ENCODE measurements at places on chromosomes 12 and 14.
A peak's percentile ranks its signal among the peaks of the same experiment; 100 is the strongest.

DNA sequence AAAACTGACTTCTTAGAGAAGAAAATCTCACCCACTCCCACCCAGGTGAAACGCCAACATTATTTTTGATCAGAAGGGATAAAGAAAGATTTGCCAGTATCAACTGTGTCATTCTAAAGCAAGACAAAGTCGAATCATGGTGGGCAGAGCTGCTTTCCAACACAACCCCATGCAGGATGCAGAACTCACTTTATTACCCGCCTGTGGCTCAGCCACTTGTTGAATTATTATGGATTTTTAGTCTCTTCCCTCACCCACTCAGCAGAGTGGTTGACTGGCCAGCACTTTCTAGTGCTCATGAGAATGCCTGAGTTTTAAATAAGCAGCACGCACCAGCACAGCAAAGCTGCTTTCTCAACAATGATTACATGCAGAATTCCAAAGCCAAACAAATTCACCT is 32.1 kb downstream of the CRACR2A start:
- no peak for DNase-seq

DNA sequence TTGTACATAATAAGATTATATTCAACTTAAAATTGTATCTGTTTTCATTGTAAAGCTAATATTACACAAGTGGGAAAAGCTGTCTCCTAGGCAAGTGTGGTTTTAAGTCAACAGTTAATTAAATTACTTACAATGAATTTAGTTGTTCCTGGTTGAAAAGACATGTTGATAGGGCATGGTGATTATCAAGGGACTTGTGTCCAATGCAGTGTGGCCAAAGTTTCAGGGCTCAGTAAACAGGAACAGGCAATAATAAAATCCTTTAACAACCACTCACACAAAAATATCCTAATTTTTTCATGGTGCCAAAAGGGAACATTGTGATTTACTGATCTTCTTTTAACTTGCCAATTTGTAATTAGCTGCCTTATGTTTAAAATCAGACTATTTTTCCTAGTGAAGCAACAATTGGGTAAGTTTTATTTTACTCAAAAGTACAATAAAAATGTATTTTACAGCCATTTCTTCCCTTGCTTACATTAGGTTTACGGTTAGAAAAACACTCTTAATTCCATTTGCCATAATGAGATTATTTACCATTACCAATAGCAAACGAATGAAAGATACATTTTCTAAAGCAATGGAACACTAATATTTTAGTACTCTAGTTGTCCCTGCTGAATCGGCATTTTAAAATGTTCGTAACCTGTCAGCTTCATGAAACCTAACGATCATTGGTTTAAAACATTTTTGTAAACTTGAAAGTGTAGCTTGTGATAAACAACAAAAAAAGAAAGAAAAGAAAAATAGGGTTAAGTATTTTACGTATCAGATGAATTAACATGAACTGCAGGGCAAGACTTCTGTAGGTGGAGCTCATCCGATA is 1.8 kb upstream of the WNK1 start:
- DNase-seq = no peak

DNA sequence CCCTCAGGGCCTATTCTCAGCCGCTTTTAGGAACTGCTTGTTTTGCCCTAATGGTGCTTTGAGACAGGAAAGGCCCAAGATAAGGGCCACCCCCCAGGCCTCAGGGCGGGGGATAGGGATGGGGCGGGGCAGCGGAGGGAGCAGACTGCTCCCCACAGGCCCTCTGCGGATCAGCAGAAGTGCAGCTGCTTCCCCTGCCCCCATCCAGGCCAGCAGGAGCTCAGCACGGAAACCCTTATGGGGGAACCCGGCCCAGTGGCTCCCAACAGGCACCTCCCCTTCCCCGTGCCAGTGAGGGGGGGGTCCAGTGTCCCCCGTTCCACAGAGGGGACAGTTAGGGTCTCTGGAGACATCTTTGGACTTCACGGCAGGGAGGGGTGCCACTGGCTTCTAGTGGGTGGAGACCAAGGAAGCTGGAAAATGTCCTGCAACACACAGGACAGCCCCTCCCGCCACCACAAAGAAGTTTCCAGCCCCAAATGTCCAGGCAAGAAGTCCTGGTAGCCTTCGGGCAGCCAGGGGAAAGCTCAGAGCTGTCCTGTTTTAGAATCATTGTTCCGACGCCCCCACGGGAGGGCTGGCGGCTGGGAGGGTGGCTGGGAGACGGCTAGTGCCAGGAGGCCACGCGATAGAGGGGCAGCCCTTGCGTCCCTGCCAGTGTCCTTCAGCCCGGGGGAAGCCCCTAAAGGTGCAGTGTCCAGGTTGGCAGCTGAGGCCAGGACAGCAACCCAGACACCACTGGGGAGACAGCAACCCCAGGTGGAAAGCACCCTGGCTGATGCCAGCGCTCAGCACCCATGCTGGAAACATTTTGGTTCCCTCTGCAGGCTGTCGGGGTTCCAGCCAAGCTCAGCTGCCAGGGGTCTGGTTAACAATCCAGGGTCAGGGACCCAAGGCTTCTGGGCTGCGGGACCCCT is 10.4 kb upstream of the GPR132 start:
- no peak for DNase-seq

DNA sequence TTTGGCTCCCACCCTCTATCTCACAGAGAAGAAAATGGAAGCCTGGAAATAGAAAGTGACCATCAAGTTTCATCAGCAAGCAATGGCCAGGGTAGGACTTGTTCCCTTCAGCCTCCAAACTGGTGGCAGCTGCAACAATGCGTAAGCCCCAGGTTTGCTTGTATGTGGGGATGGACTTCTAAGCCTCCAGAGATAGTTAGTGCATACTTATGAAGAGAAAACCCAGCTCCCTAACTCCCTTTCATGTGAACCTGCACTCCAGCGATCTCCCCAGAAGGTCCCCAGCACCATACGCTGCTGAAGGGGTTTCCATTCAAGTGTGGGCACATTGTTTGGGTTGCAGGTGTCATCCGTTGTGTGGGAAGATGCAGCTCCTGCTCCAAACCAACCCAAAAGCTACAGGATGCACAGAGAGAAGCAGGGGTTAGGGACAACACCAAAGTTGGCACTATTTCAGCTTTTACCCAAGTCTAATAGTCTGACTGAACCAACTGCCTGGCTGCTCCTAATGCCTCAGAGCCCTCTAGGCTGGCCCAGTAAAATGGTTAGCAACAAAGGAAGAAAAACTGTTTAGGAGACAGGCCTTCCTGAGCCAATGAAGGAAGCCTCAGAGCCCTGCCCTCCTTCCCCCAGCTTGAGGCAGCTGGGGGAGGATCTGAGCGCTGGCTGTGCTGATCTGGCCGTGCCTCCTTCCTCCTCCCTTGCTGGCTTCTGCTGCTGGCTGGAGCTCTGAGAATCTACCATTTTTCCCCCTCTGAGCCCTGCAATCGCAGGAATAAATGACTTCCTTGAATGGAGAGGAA is 12.3 kb downstream of the ZFP36L1 start:
- DNase-seq = peak; percentile 13

- DNase-seq = no peak
Observed at GRCh38 chr12:9740106-9740750, 7.3 kb upstream of the CLECL1 start.

GRCh38 chr14:68513838-68514607 is 278.8 kb downstream of the ZFP36L1 start:
- DNase-seq = no peak

DNA sequence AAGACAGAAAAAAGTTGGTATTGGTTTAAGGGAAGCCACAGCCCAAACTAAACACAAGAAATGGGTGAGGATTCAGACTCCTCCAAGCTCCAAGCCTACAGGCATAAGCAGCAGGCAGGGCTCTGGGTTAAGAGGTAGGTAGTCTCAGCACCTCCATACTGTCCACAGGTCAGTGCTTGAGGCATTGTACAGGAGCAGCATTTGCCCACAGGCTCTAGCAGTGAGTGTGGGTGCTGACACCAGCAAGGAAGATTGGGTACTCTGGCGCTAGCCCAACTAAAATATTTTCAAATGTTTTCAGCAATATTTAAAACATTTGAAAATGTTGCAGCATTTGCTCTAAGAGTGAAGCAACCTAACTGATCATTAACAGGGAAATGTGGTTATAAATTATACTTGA is 33.1 kb downstream of the FERMT2 start:
- DNase-seq = no peak

DNA sequence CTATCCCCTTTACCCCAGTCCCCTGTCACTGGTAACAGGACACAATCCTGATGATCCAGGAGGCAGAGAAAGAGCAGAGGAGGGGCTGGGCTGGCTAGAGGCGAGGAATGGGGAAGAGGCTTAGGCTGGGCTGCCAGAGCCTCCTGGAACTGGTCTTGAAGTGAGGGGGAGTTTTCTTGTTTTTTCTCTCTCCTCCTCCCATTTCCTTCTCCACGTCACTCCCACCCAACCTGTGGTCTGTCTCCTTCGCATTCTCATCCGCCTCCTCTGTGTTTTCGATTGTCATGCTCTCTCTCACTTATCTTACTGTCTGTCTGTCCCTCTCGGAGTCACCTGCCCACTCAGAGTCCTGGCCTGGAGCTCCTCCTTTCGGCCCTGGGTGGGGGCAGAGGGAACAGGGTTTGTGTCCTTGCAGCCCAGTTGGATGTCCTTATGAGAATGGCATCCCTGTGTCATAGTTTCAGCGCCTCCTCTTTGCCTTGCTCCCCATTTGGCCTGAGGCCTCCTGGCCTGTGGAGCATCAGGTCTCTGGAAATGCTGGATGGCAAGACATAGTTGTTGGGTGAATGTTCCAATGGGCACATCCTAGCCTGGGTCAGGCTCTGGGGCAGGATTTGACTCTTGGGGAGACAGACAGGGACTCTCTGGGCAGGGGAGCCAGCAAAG is 3.4 kb upstream of the KRT80 start:
- no peak for DNase-seq

GRCh38 chr12:117680312-117680711 is 288.5 kb downstream of the KSR2 start:
- no peak for DNase-seq

DNA sequence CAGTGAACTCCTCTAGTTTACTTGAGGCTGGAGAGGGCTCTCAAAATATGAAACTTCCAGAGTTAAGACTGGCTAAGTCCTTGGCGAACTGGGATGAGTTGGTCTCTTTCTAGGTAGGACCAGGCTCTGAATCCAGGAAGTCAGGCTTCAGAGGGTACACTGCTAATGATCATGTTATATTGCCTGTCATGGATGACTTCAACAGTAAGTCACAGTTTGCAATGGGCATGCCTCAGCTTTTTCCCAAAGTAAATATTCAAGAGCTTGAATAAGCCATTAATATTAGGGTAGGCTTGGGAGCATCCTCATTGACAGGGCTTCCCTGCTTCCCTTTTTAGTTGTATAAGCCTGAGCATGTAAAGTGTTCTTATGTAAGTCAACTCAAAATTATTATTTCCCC is 61.7 kb upstream of the PTHLH start:
- DNase-seq = no peak

- DNase-seq = no peak
Observed at GRCh38 chr14:97074856-97075255, 277.7 kb downstream of the VRK1 start.

GRCh38 chr14:101076451-101077198 is 173.1 kb upstream of the RTL1 start:
- DNase-seq = no peak

DNA sequence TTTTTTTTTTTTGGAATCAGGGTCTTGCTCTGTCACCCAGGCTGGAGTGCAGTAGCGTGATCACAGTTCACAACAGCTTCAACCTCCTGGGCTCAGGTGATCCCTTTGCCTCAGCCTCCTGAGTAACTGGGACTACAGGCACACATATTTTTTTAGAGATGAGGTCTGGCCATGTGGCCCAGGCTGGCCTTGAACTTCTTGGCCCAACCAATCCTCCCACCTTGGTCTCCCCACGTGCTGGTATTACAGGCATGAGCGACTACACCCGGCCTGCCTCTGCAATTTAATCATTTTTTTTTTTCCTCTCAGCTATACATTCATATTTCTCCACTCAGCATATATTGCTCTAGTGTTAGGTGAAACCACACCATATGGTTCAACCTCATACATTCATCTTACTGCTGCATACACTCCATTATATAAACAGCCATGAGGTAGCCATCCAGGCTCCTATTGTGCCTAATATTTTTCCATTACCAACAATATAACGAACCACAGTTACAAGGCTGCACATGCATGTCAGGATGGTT is 7.1 kb downstream of the STX2 start:
- no peak for DNase-seq

- no peak for DNase-seq
Observed at GRCh38 chr14:100223332-100224201, 15.4 kb upstream of the YY1 start.

- no peak for DNase-seq
Observed at GRCh38 chr12:121577443-121578180, 3.2 kb downstream of the KDM2B start.

- no peak for DNase-seq
Observed at GRCh38 chr14:99033951-99034350, 238.0 kb downstream of the BCL11B start.

GRCh38 chr14:103118663-103119404 is 4.4 kb upstream of the TNFAIP2 start:
- DNase-seq = no peak

DNA sequence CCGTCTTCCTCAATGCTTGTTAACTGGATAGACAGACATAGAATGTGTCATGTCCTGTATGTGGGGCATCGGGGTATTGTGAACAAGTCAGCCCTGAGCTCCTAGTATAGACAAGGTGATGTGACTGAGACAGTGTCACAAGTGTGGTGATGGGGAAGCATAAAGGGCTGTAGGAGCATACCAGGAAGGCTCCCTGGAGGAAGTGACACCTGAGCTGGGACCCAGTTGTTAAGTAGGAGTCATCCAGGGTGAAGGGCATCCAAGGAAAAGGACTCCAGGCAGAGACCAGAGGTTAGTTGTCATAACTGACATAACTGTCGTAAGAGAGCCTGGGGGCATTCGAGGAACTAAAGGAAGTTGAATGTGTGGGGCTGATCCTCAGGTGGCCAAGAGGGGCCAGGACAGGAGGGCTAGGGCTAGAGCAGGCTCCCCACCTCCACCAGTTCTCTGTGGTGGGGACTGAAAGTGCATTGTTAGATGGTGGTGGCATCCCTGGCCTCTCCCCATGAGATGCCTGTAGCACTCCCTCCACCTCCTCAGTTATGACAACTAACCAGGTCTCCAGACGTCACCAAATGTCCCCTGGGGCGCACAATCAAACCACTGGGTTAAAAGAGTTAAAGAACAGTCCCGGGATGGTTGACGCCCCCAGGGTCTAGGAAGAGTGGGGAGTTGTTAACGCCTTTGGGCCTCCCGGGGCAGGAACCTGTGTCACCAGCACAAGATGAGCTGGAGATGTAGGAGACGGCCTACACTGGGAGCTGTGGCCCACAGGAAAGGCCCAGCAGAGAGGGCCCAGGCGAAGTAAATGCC is 2.4 kb downstream of the FICD start:
- DNase-seq = no peak

GRCh38 chr12:10088955-10089900 is 9.6 kb downstream of the CLEC1A start:
- DNase-seq = no peak

- DNase-seq = no peak
Observed at GRCh38 chr12:89140602-89141238, 211.6 kb downstream of the DUSP6 start.
